Stimulated activated CD4-positive, alpha-beta T cell treated with anti-CD3 and anti-CD28 coated beads, Interleukin-15, amount 100 ng/mL, for 1 hour (primary cell): ENCODE measurements at places on chromosomes 4 and X.
A peak's percentile ranks its signal among the peaks of the same experiment; 100 is the strongest.

DNA sequence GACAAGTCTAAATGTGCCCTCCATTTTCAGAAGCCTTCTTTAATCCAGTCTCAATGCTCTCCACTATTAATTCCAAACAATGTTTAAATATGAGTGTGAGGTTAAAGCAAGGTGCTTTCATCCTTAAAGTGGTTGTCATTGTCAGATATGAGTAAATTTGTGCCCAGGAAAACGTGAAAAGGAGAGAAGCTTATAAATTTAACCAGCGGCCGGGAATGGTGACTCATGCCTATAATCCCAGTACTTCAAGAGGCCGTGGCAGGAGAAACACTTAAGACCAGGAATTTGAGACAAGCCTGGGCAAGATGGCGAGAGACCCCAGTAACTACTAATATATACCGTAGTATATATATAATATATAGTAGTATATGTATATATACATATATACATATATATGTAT is 270.0 kb downstream of the ARHGAP24 start:
- DNase-seq = no peak

DNA sequence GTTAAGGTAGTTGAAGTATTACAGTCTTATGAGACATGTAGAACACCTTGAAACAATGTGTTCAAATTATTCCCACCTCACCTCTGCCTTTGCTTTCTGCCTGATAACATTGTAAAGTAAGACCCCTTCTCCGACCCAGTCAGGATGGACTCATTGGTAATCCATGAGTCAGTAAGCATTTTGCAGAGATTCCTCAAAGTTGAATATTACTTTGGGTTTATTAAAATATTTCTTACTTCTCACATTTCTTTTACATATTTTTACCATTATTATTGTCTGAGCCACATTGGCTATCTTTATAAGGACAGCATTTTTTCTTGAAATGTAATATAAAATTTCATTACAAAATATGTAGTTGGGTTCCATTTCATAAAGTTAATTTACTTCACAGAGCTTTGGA is 201.6 kb downstream of the BMPR1B start:
- DNase-seq = no peak

GRCh38 chrX:56802921-56803849 is 74.1 kb downstream of the NBDY start:
- peak; percentile 41 for DNase-seq

DNA sequence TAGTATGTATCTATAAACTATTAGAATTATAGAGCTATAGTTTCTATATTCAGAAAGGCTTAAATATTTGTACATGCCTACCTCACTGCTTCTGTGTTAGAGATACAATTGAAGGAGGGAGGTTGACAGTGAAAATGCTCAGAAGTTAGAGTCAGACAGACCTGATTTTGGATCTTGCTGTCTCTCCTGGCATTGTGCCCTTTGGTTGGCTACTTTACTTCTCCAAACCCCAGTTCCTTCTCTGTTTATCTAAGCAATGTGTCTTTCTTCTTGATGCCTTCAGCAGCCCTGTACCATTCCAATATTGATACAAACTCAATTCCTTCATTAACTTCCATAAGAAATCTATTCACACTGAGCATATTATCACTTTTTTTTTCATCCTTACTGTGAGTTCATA is 28.7 kb downstream of the CCNG2 start:
- no peak for DNase-seq

- DNase-seq = no peak
Observed at GRCh38 chr4:1274871-1275270, 14.8 kb upstream of the MAEA start.

GRCh38 chr4:88841635-88842034 is 144.0 kb upstream of the NAP1L5 start:
- no peak for DNase-seq

- DNase-seq = no peak
Observed at GRCh38 chrX:119682019-119682989, 10.7 kb downstream of the SEPTIN6 start.
